ENCODE measurements at places on chromosomes 7 and 10.

DNA sequence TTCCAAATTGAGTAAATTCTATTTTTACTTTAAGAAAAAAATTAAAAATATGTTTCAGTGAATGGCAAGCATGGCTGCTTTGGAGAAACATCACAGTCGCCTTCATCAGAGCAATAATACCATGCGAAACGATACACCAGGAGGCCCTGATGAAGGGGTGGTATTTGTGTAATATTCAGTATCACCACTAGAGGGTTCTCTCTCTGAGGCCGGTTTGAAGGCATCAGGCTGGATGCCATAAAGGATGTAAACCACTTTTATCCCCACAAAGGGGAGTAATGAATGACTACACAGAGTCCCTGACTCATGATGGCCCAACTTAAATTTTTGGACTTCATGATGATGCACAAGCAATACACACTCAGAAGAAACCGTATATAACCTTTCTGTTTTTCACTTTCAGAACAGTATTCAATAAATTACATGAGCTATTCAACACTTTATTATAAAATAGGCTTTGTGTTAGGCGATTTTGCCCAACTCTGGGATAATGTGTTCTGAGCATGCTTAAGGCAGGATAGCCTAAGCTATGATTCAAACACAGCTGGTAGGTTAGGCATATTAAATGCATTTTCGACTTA is 95.5 kb downstream of the PPP1R17 start:
- no peak for DNase-seq

GRCh38 chr7:74287303-74288033 is 1.7 kb upstream of the CLIP2 start:
- no peak for DNase-seq

DNA sequence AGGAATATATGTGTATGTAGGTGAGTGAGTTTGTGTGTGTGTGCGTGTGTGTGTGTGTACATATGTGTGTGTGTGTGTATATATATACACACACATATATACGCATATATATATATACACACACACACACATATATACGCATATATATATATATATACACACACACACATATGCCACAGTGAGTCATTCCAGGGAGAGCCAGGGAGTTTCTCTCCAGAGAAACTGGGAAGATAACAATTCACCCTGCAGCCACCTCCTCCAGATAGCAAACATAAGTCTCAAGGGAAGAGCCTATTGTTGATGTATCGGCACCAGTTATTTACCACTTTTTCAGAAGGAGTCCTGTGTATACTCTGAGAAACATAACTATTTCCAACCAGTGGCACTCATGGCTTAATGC is 102.3 kb upstream of the STK17A start:
- no peak for DNase-seq

DNA sequence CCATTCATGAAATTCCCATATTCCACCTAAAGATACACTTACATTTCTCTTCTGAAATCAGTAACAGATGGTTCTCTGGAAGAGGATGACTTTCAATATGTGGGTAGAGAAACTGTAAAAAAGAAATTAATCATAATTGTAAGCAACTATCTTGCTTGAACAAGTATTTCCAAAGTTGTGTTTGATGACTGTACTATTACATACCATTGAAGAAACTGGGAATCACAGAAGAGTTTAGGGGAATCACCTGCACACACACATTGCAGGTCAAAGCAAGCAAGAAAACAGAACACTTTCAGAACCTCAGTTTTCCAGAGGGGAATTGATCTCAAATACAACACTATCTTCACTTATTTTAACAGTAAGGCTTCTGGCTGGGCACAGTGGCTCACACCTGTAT is 33.6 kb downstream of the GSAP start:
- DNase-seq, result no peak

DNA sequence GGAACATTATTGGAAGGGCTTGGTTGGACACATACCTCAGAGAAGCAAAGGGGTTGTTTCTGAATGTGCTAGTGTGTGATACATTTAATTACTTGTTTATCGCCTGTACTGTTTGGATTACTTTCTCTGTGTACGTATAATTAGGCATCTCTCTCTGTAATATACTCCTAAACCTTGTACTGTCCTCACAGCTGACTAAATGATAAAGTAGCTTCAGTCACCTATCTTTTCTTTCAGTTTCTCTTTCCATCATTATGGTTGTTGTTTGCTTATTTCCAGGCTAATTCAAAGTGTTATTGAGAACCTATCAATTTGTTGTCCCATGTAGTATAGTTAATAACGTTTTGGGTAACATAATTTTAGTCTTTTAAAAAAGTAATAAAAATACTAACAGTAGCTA is 34.0 kb downstream of the MXI1 start:
- no peak for DNase-seq

GRCh38 chr7:88455696-88456095 is 149.0 kb upstream of the STEAP4 start:
- no peak for DNase-seq

GRCh38 chr10:108323274-108323798 is 1158.8 kb upstream of the SORCS1 start:
- DNase-seq, result no peak

GRCh38 chr7:158280448-158281144 is 307.0 kb downstream of the PTPRN2 start:
- no peak for DNase-seq

DNA sequence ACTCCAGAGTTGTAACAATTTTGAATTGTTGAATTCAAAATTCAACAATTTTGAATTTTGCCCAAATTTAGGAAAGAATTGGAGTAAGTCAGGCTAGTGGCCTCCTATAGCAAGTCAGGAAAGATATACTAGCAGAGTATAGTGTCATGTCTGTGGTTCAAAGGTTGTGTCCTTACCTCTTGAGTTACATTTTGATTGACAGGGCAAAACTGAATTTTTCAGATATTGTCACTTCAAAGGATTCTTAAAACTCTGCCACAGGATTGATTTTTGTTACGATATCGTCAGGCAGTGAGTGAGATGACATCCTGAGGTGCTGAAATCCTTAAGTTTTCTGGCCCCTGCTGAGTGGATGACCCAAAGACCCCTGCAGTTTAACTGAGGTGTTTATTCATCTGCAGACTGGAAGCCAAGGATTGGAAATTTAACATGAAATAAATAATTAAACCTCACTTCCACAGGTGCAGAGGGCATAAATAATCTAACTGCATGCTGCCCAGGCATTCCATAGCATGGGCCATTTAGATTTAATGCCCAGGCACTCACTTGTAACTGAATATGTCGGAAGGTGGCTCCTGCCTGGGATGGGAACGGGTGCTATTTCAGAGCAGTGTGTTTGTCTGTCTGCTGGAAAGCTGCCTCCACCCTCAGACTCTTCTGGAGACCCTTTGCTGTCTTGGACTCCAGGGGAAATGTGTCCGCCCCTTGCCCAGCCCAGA is 50.8 kb downstream of the RBM20 start:
- DNase-seq, result no peak

GRCh38 chr7:142407939-142408570 is 150.2 kb upstream of the PRSS58 start:
- no peak for DNase-seq

Data from activated naive CD8-positive, alpha-beta T cell treated with anti-CD3 and anti-CD28 coated beads, Interleukin-2, amount 50 U/mL, for 24 hours (primary cell).